Osteoblast (primary cell): ENCODE measurements at places on chromosomes 16 and 17.

DNA sequence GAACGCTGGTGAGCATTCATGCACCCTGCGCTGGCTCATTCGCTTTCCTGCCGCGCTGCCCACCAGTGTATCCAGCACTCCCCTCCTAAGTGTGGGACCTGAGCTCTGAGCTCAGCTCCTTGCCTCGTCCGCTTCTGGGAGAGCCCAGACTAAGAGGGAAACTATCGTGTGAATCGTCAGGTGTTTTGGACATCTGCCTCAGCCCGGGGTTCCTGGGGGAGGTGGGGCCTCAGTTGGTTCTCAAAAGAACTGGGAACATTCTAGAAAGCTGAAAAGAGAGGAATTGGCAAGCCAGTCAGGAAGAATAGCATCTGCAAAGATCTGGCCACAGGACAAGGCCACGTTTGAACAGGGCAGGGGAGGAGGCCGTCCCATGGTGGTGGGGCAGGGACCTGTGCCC is 205.4 kb upstream of the CIBAR2 start:
- peak; percentile 64 for DNase-seq

- peak; percentile 72 for DNase-seq
These were observed 1.3 kb downstream of the SLC2A4 start for GRCh38 chr17:7282752-7283321.

- no peak for DNase-seq
These were observed 933 bp downstream of the CCR7 start for GRCh38 chr17:40564195-40564882.

- peak; percentile 95 for DNase-seq
These were observed 105.2 kb downstream of the RPTOR start for GRCh38 chr17:80649672-80650330.

DNA sequence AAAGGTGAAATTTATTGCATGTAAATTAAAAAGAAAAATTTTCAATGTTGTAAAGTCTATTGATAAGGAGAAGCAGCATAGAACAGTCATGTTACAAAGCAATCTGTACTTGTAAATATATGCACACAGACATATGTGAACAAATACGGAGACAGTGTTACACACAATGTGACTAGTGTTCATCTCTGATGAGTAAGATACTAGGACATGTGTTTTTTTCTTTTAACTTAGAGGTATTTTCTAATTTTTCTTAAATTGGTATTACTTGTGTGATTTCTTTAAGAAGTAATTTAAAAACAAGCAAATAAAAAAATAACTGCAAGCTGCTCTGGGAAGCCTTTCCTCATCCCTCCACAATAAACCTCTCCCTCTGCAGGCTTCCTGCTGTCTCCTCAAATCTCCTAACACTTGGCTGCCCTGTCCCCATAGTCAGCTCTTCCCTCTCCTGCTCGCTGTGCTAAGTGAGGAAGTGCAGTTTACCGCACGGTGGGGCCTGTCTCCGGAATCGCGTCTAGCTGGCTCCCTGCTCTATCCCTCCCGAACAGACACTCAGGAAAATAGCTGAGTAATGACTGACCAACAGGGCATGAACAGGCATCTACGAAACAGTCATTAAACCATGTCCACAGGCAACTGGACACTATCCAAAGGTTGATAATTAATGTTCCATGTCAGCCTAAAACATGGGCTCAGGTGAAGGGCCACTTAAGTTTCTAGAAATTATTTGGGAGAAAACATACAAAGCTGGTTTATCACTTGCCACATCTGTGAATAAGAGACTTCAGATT is 35.9 kb downstream of the CMTM4 start:
- peak; percentile 83 for DNase-seq

- peak; percentile 67 for DNase-seq
These were observed 2.0 kb upstream of the CCDC42 start for GRCh38 chr17:8746501-8747236.

DNA sequence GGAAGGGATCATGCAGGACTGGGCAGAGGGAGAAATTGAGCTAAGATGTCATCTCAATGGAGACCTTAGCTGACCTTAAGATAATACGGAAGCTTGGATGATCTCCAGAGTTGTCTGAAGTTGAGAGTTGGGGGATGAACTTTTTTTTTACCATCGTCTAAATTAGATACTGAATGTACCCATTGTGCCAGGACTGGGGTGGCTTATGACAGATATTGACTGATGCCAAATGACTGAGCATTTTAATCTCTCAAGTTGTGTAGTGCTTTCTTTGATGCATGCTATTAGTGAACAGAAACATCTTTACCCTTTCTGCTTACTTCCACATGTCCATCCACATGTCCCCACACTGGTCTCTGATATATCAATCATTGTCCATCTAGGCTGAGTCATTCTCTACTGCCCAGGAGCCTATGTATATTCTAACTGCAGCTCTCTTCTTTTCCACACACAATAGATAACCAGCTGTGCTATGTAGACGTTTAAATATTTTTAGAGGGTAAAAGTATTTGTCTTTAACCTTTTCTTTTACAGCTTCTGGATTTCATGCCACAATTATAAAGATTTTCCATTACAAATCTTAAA is 60.2 kb upstream of the ZKSCAN2 start:
- no peak for DNase-seq

DNA sequence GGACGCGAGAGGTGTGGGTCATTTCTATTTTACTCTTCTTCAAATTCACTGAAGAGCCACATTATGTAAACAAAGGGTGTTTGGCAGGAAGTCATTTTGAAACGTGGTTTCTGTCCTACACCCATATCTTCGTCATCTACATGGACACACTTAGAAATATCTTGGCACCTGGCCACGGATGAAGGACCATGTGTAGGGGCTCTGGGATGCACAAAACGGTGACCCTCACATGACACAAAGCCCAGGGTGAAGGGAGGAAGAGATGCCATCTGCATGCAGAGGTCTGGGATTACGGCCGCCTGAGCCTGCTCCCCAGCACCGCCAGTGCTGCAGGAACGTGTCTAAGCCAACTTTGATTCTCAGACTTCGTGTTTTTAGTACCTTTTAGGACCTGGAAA is 130.2 kb upstream of the CHMP6 start:
- DNase-seq: no peak
